Fibroblast of skin of left quadriceps (primary cell): ENCODE measurements at places on chromosomes 2 and 18.

DNA sequence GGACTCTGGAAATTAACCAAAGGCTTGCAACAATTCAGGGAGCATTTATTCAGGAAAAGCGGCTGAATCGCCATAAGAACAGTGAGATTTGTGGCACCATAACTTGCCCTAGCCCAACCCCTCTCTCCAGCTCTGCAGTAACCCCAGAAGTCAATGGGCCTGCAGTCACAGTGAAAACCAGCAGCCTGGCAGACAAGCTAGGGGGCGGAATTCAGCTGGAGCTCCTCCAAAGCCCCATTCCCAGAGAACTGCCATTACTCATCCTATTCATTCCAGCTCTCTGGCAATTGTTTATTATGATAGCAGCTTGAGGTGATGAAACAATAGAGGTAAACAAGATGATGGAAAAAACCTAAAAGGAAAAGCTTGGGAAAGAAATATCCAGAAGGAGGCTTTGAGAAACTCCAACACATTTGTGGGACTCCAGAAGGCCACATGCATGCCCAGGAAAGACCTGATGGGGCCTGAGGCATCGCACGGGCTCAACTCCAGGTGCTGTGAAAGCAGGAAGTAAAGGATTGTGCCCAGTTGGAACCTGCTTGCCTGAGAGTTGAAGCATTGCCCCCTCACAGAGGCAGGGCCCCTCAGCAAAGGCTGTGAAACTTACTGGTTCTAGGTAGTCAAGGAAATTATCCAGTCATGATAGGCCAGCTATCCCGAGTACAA, 126.7 kb downstream of the TWIST2 start:
- DNase-seq, result peak; percentile 76

DNA sequence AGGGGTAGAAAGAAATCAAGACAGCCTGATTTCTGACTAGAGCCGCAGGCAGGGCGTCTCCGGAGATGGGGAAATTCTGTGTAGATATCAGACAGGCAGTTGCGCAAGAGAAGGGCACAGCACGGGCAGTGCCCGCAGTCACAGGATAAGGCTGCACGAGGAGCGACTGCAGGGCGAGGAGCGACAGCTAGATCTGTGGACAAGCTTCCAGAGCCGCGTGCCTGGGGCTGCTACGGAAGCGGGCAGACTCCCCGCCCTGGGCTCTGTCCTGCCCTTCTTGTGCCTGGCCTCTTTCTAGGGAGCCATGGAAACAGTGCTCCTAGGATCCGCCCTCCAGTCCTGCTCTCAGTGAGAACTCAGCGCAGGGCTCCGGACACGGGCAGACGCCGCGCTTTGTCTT, 12.6 kb downstream of the MC5R start:
- no peak for DNase-seq

GRCh38 chr18:73201940-73202339, 334.2 kb upstream of the NETO1 start:
- DNase-seq, result no peak

- no peak for DNase-seq
These were observed 1650.3 kb upstream of the CELF4 start for GRCh38 chr18:39215920-39216319.

DNA sequence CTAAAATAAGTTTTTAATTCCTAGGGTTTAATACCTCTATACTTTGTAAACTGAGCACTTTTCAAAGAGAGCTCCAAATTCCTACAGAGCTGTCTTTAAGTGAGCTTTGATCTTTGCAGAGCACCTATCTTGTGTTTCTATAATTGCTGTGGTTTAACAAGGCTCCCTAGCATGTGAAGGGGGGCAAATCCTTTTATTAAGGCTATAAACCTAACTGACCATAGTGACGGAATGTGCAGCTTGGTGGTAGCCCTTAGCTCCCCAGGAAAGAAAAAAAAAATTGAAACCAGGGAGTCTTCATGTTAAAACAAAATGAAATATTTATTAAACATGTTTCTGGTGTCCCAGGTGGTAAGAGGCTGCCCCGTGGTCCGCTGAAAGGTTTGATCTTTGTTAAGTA, 78.6 kb upstream of the ETAA1 start:
- no peak for DNase-seq

- DNase-seq, result no peak
These were observed 81.7 kb downstream of the PPP1R1C start for GRCh38 chr2:182067393-182067792.

DNA sequence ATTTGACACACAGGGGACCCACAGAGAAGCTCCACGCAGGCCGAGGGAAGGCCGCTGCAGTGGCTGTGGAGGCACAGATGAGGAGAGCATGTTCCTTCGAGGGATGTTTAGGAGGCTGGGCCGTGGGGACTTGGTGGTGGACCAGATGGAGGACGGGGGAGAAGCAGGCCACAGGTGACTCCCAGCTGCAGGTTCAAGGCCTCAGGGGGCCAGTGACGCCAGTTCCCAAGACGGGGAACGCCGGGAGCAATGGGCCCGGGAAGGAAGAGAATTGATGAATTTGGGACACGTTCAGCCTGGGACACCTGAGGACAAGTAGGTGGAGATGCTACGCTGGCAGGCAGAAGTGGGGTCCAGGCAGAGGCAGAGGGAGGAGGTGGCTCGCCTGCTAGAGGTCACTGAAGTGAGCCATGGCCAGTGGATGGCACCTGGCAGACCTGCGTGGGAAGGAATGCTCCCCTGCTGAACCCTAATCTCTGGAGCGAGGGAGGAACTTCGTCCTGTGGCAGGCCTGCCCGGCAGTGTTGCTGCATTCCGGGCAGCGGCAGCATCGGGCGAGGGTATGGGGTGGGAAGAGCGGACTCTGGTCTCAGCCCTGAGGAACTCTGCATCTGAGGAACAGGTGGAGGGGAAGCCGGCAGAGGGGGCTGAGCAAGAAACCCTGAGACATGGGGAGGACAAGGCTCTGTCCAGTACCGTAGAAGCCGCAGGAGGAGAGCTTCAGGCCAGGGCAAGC, 25.2 kb upstream of the HPCAL1 start:
- no peak for DNase-seq

DNA sequence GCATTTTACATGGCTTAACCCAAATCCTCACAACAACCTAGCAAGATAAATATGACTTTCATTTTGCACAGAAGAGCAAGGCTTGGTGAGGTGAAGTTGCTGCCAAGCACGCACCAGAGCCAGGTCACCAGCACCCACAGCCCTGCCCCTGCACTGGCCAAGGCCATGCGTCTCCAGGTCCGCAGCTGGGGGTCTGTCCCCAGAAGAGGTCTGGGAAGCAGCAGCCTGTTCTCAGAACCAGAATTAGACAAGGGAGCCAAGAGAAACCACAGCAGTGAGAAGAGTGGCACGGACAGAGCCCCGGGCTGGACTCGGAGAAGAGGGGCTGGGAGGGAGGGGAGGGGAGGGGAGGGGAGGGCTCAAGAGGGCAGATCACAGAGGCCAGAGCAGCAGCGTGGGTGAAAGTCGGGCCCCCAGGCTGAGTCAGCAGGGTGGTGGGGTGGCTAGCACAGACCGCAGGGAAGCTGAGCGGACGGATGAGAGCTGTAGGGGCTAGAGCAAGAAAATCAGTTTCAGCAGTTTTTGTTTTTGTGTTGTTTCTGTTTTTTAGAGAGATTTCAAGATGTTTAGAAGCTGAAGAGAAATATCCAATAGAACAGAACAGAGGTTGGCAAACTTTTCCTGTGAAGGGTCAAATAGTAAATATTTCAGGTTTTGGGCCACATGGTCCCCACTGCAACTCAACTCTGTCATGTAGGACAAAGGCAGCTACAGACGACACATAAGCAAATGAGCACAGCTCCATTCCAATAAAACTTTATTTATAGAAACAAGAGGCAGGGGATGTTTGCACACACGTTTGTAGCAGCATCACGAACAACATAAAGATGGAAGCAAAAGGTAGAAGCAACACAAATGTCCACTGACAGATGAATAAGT, 7.4 kb upstream of the MTERF4 start:
- no peak for DNase-seq

GRCh38 chr2:157644776-157645175, 16.1 kb upstream of the ACVR1C start:
- no peak for DNase-seq

DNA sequence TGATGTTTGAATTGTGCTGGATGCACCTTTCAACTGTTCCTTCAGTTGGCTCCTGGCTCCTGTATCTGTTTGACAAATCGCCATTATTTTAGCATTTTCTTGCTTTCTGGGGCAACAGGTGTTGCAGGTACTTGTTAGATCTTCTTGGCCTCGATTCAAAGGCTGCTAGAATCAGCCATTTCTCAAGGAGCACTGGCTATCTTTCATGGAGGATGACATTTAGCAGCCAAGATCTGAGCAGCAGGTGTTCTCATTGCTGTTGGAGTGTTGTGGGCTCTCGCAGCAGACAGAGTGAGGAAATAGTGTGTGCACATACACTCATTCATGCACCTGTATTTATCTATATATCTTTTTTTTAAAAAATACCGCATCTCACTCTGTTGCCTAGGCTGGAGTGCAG, 52.2 kb downstream of the INPP5D start:
- DNase-seq, result no peak

DNA sequence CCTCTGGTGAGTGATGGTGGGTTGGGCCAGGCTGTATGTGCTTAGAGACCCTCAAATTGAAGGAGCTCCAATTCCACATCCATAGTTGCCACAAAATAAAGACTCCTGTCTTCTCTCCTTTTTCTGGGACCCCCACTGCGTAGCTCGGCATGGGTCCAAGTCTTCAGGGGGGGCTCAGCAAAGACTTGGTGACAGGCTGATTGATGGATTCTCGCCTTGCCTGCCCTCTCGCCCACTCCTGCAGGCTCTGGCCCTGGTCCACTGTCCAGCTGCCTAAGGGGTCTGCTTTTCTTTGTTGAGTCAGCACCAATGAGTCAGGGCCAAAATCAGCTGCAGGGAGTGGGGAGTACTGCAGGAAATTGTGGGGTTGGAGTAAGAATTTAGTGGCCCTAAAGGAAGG, 21.5 kb downstream of the RPL37A start:
- no peak for DNase-seq

DNA sequence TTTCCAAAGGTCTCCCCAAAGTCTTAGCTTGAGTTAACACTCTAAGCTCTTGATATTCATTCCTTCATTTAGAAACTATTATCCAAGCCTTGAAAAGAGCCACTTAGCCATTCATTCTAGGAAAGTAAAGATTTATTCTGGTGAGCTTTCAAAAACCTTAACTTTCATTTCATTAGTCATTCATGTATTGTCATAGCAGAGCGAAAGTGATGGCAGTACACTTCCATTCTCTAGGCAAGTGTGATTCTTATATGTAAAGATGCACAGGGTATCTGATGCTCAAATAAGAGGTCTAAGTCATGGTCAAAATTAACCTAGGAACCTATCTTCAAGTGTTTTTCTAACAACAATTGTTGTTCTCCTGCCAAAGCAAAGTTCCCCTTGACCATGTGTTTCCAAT, 553.0 kb upstream of the FANCL start:
- DNase-seq, result no peak

- DNase-seq, result no peak
These were observed 1.2 kb upstream of the MFF start for GRCh38 chr2:227323818-227324217.

GRCh38 chr18:23743733-23744333, 54.6 kb downstream of the LAMA3 start:
- DNase-seq, result no peak

- DNase-seq, result no peak
These were observed 95.3 kb downstream of the MREG start for GRCh38 chr2:215917953-215918620.

- DNase-seq, result no peak
These were observed 79.4 kb downstream of the SLC4A3 start for GRCh38 chr2:219706823-219707281.

GRCh38 chr2:239441261-239442078, 40.6 kb upstream of the HDAC4 start:
- DNase-seq, result no peak

DNA sequence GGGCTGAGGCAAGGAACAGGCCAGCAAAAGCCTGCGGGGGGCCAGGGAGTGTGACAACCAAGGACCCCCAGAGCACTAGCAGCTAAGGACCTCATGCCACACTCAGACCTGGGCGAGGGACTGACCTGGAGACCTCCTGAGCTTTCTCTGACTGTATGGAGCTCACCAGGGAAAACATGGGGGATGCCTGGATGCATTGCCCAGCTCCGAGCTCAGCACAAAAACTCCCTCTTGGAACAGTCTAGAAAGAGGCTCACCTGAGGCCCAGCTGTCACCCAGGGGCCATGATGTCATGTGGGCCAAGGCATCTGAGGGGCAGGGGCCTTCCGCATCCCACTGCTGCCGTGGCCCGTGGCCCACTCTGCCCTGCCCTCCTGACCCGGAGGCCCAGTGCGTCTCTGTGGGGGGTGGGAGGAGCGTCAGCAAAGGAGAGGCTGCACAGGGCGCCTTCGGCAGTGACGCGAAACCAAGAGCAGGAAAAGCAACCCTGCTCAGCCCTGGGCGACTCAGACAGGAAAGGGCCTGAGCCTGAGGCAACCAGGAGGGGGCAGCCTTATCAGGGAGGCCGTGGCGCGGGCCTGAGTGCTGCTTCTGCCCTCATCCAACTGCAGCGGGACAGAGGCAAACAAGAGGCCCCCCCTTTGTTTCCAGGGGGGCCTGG, 57.3 kb upstream of the ALPP start:
- DNase-seq, result no peak

- DNase-seq, result no peak
These were observed 96.6 kb upstream of the NOSTRIN start for GRCh38 chr2:168705534-168706470.

- no peak for DNase-seq
These were observed 24.9 kb downstream of the RPL31 start for GRCh38 chr2:101026923-101027469.

DNA sequence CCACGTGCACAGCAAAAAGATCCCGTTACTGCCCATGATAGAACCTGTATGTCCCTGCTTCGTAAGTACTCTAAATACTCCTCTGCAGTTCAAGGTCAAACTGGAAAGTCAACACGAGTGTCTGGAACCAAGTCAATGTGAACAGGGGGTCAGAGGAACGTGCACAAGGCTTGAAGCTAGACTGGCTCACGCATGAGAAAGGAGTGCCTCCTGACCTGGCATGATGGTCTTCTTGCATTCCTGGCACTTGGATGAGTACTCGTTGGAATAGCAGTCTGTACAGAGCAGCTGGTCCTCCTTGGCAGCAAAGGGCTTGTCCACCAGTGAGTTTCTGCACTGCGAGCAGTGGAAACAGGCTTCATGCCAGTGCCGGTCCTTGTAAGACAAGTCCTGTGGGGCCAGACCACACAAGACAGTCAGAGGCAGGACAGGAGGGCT, 25.5 kb downstream of the FHL2 start:
- DNase-seq, result no peak

- no peak for DNase-seq
These were observed 17.3 kb downstream of the TWIST2 start for GRCh38 chr2:238865015-238865719.

DNA sequence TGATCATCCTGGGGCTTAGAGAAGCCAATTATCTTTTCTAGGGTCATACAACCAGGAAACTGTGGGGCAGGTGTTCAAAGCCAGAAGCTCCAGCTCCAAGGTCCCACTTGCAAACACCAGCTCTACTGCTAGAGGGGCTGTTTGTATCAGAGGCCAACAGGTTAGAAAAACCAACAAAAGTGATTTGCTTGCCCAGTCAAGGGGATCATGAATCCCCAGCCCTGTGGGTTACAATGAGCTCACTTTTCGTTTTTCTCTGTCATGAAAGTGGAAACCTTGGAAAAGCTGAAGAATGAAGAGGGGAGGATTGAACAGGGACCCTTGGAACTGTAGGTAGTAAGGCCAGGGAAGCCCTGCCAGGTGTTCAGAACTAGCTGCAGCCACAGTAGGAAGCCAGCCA, 119.2 kb downstream of the SPP2 start:
- no peak for DNase-seq

- DNase-seq, result no peak
These were observed 42.5 kb downstream of the LYPD6B start for GRCh38 chr2:149080971-149081370.

GRCh38 chr2:215535741-215536140, 99.9 kb upstream of the FN1 start:
- DNase-seq, result no peak

GRCh38 chr2:71473346-71474031, 20.1 kb downstream of the DYSF start:
- DNase-seq, result no peak
